ENCODE measurements at places on chromosomes 1 and 21. TPM values are rescaled to one million over a fixed set of nuclear protein-coding genes. Genes with fewer than 3 reads are reported as not detected.

DNA sequence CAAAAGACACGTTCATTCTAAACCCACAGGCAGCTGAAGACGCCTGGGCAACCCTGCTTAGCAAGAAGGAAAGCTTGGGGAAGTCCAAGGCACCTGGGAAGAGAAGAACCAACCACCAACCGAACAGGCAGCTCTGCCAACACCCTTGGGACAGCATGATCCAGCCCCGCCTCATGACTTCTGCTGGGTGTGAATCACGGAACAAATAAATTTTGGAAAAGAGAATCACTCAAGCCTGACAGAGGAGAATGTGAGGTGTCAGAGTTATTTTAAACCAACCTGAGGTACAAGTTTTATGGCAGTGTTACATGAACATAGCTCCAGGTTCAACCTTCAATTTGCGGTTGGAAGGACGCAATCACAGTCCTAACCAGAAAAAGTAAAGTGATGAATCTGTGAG lies 10.0 kb upstream of the PADI4 start:
- no peak for DNase-seq

GRCh38 chr21:19767546-19767945 lies 1230.7 kb upstream of the NCAM2 start:
- DNase-seq = no peak

- no peak for DNase-seq
These were observed 25.8 kb upstream of the KIF21B start for GRCh38 chr1:201049248-201049831.

GRCh38 chr1:2175681-2176454 lies 18.7 kb downstream of the FAAP20 start:
- no peak for DNase-seq

MAP3K21 gene
- 11.0 TPM for total RNA-seq

PRMT6 gene
- 25.0 TPM for total RNA-seq

BOLA1 gene
- 18.7 TPM for total RNA-seq
